ENCODE measurements at places on chromosomes 3 and 15. TPM values are rescaled to one million over a fixed set of nuclear protein-coding genes. Genes with fewer than 3 reads are reported as not detected.
A peak's percentile ranks its signal among the peaks of the same experiment; 100 is the strongest.

- DNase-seq: no peak
Observed at GRCh38 chr3:128504533-128504915, 11.5 kb upstream of the GATA2 start.

- no peak for DNase-seq
Observed at GRCh38 chr15:85365980-85366379, 14.4 kb upstream of the AKAP13 start.

PFN2 gene
- 0.82 TPM for total RNA-seq

KNG1 gene
- not detected for total RNA-seq

- no peak for DNase-seq
Observed at GRCh38 chr3:69649120-69650065, 89.9 kb upstream of the MITF start.

DNA sequence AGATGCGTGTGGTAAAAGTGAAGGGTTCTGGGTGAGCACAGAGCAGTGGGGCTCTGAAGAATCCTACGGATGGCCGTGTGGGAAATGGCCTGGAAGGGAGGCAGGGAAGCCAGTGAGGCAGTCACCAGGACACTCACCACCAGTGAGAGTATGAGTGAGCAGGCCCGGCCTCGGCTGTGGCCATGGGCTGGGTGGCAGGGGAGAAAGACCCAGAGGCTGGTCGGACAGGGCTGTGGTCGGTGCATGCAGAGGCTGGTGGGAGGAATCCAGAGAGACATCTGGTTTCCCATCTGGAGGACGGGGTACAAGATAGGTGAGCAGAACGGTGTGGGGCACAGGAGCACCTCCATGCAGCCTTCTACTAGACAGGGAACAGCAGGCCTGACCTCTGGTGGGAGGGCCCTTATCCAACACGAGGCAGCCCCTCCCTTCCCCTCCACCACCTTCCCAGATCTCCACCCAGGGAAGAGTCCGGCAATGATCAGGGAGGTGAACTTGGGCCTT is 10.1 kb downstream of the PCSK6 start:
- no peak for DNase-seq

- DNase-seq: no peak
Observed at GRCh38 chr15:70034141-70034540, 63.6 kb downstream of the TLE3 start.

GRCh38 chr3:174336784-174337183 is 522.4 kb upstream of the NAALADL2 start:
- DNase-seq: no peak

DNA sequence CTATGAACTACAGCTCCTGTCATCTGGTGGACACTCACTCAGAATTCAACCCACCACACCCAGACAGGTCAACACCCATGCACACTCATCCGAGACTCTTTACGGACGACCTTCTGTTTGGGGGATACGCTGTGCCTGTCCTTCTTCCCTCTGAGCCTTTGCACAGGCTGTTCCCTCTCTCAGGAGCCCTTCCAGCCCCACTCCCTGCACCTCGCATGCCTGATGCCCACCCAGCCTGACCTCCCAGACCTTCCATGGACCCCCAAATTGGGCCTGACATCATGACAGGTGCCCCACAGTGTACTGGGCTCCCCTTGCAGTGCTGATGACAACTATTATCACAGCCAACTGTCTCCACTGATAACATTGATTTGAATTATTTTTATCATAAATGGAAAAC is 135.8 kb downstream of the NSMCE3 start:
- no peak for DNase-seq

DNA sequence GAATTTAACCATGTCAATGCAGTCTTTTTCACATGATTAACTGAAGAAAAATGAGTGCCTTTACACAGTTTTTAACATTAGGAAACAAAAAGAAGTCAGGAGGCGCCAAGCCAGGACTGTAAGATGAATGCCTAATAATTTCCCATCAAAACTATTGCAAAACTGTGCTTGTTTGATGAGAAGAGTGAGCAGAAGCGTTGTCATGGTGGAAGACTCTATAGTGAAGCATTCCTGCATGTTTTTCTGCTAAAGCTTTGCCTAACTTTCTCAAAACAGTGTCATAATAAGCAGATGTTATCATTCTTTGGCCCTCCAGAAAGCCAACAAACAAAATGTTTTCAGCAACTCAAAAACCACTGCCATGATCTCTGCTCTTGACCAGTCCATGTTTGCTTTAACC is 156.8 kb upstream of the CDIN1 start:
- DNase-seq: no peak

TBC1D2B gene
- total RNA-seq: 62.3 TPM

DNA sequence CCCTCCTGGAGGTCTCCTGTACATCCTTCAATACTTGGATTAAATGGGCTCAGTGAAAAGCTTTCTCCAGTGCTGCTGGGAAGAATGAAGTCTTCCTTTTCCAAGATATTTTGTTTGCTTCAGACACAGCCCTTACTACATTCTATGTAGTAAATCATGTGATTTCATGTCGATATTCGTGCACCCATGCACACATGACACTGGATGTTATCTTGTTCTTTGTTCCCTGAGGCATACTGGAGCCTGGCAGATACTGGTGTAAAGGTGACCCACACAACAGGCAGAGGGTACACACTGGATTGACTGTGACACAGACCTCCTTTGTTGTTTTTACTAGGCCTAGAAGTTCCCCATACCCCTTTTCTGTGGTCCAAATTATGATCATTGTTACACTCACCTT is 40.3 kb upstream of the ATP2C1 start:
- peak; percentile 45 for DNase-seq

DNA sequence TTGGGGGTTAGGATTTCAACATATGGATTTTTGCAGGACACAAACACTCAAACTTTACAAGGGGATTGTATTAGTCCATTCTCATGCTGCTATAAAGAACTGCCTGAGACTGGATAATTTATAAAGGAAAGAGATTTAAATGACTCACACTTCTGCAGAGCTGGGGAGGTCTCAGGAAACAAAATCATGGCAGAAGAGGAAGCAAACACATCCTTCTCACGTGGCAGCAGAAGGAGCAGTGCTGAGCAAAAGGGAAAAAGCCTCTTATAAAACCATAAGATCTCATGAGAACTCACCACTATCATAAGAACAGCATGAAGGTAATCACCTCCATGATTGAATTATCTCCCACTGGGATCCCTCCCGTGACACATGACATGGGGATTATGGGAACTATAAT is 1183.1 kb downstream of the ZPLD1 start:
- no peak for DNase-seq

GRCh38 chr3:17133632-17134545 is 249.1 kb downstream of the PLCL2 start:
- DNase-seq: no peak

DNA sequence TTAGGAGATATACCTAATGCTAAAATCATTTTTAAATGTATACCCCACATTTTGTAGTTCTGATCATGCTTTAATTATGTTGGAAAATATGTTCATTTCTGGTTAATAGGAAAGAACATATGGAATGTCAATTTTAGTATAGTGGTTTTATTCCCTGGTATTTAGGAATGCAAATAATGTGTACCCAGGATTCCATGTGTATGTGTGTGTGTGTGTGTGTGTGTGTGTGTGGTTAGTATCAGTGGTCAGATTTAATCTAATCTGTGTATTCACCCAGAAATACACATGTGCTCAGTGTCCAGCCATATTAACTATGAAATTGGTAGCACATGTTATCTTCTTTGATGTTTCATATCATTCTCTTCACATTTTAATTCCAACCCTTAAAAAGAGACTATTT is 233.5 kb upstream of the DCBLD2 start:
- no peak for DNase-seq

GRCh38 chr15:36617529-36618196 is 38.2 kb downstream of the CDIN1 start:
- DNase-seq: no peak

MAPKAPK3 gene
- total RNA-seq: 199 TPM

KBTBD12 gene
- total RNA-seq: not detected

PRSS50 gene
- not detected for total RNA-seq

GRCh38 chr3:98961161-98962155 is 60.0 kb upstream of the DCBLD2 start:
- no peak for DNase-seq

DNA sequence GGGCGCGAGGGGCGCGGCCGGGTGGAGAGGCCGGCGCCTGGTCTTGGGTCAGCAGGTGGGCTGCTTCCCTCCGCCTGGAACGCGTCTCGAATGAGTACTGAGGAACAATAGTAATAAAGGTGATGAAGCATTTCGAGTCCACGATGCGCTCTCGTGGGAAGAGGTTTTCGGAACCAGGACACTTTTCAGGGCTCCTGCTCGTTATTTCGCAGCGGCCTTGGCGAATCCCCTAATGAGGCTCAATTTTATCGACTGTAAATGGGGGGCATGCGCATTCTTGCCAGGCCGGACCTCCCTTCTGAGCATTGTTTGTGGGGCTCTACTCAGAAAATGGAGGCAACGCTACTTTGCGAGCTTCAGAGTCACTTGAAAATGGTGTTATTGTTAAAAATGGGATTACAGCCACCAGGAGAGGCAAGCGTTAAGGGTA is 1.2 kb downstream of the NR2C2 start:
- no peak for DNase-seq

SEMA6D gene
- not detected for total RNA-seq

DNA sequence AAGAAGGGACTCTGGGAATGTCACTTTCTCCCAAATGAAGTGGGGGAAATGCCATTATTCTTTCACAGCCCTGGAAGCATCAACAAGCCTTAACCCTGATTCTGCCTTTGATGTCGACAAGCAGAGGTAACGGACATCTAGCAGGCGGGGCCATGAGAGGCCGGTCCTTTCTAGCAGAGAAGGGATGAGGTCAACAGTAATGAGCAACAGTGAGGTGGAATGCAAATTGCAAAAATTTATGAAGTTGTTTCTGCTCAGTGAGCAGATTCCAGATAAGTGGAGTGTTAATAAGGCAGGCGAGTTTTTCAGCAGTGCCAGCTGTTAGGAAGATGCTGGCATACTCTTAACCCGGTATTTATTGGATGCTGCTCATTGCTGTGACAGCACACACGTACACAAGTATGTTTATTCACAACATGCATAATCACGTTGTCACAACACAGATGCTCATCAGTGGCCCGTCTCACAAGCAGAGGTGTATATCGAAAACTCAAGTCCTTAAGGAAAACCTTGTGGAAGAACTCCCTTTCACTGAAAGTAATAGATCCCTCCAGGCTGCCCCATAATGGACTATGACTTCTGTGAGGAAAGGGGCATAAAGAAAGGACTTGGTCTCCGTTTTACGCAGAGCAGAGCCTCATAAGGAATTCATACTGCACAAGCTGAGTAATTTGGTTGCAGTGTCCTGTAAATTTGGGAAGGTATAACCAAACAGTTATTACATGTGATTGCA is 329.0 kb downstream of the IGSF11 start:
- peak; percentile 35 for DNase-seq

GRCh38 chr3:194462936-194463335 is 23.9 kb downstream of the ATP13A3 start:
- no peak for DNase-seq

DNA sequence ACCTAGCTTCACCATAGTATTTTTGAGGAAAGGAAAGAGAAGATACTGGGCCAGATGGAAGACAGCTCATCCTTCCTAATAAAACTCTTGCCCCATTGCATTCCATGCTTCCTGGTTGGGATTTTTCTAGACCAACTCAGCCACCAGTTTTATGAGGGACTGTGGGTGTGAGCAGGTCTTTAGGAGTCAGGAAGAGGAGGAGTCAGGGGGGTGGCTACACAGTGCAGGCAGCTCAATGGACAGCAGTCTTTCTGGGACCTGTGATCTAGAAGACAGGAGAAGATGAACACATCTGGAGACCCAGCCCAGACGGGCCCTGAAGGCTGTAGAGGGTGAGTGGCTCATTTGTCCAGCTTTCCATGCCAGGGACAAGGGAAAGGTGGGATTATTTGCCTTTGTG is at the start of gene NOX5:
TSS of gene NOX5 (plus strand) at position 242 of the 400 bp plus-strand sequence. CDS start at position 283, 41 bp downstream.
- DNase-seq: no peak

DNA sequence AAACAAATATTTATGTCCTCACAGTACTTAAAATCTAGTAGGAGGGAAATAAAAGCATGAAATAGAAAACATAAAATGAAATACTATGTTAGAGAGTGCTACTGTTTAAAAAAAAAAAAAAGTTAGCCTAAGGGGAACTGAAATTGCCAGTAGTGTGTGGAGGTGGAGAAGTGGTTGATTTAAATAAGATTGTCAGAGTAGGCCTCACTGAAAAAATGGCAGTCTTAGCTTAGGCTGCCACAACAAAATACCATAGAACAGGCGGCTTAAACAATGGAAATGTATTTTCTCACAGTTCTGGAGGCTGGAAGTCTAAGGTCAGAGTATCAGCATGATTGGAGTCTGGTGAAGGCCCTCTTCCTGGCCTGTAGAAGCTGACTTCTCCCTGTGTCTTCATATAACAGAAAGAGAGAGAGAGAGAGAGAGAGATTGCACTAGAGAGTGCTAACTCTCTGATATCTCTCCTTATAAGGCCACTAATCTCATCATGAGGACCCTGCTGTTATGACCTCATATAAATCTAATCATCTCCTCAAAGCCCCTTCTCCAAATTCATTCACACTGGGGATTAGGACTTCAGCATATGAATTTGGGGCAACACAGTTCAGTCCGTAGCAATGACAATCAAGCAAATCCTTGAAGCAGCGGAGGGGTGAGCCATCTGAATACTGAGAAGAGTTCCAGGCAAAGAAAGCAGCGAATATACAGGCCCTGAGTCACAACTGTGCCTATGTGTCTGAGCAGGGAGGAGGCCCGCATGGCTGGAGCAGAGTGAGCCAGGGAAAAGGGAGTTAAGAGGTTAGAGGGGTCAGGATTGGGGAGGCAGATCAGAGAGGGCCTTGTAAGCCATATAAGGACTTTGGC is 23.6 kb upstream of the LRRC34 start:
- no peak for DNase-seq

GRCh38 chr3:48125013-48125705 is 63.1 kb downstream of the CDC25A start:
- DNase-seq: no peak

- DNase-seq: no peak
Observed at GRCh38 chr3:123298903-123299302, 97.2 kb downstream of the SEC22A start.

RTP3 gene
- not detected for total RNA-seq

DNA sequence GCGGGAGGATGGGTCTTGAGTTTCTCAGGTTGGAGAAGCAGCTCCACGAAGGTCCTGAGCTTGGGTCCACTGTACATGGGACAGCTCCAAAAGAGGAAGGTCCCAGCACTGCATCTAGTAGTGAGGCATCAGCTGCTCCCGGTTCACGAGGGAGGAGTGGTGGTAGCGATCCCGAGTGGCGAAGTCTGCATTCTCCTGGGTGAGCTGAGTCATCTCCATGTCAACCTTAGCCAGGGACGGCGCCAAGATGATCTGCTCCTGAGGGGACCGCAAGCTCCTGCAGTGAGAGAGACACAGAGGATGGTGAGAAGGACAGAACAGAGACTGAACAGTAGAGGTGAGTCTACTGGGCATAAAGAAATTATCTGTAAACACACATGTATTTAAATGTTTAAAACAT is 28.0 kb upstream of the HEG1 start:
- DNase-seq: no peak

ACP3 gene
- not detected for total RNA-seq
